Activated CD4-positive, alpha-beta T cell treated with anti-CD3 and anti-CD28 coated beads, Interleukin-2, amount 50 U/mL, for 24 hours (primary cell): ENCODE measurements at places on chromosomes 5 and 9.

DNA sequence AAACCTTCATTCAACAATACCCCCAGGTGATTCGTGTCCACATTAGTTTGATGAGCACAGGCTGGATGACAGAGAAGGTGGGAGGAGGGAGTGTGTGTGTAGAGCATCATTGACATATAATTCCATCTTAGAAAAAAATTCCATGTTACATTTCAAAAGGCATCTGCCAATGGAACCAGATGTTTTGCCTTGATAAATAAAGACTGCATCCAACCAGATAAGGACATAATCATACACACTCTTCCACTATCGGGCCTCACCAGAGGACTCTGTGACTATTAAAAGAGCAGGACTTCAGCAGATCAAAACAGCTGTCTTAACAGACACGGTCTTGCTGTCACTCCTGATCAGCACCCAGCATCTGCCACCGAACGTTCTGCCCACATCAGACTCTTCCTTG is 96.4 kb upstream of the SPIN1 start:
- no peak for DNase-seq

GRCh38 chr5:4361753-4362152 is 766.1 kb downstream of the IRX1 start:
- DNase-seq: no peak

DNA sequence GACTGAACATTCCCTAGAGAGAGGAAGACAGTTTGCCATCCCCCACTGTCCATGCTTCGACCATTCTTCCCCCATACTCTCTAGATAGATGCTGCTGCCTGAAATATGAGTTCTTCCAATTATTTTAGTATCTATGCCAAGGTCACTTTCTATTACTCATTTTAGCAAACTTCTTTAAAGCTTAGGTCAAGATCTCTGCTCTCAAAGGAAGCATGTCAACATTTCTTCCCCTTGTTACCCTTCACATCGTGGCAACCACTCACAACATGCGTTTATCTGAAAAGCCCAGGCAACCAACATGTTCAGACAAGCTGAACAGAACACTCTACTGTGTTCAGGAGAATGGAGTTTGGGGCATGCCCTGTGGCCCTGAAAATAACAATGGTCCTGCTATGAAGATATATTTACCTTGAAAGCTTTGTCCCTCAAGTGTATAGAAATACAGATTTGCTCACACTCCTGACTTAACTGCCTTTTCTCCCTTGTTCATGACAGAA is 138.4 kb upstream of the KIF2A start:
- no peak for DNase-seq

GRCh38 chr9:127451858-127452656 is 747 bp downstream of the LRSAM1 start:
- DNase-seq: no peak

- DNase-seq: no peak
Measured at GRCh38 chr9:134570151-134570621, 71.4 kb upstream of the COL5A1 start.

GRCh38 chr9:109918339-109919163 is 138.6 kb downstream of the PALM2AKAP2 start:
- peak; percentile 11 for DNase-seq

GRCh38 chr9:111020594-111020993 is 17.7 kb downstream of the LPAR1 start:
- no peak for DNase-seq

DNA sequence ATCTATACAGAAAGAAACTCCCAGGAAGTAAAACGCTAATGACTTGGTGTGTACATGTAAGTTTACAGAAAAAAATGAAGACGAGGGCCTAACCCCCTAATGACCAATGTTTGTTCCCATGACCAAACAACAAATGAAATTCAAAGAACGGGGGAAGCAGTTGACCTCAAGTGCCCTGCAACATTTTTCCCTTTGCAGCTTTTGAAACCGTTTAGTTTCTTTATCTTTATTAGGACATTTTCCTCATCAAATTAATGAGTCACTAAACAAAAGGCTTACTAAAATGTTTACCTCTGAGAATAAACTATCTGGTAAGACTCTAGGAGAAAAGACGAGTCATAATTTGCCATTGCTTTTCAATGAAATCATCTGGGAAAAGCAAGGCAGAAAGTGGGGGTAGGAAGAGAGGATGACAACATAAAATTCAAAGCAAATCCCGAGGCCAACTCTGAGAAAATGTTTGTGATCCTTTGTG is 57.4 kb downstream of the LHFPL2 start:
- no peak for DNase-seq

- DNase-seq: no peak
Measured at GRCh38 chr9:110303133-110303532, 34.5 kb downstream of the TXNDC8 start.

DNA sequence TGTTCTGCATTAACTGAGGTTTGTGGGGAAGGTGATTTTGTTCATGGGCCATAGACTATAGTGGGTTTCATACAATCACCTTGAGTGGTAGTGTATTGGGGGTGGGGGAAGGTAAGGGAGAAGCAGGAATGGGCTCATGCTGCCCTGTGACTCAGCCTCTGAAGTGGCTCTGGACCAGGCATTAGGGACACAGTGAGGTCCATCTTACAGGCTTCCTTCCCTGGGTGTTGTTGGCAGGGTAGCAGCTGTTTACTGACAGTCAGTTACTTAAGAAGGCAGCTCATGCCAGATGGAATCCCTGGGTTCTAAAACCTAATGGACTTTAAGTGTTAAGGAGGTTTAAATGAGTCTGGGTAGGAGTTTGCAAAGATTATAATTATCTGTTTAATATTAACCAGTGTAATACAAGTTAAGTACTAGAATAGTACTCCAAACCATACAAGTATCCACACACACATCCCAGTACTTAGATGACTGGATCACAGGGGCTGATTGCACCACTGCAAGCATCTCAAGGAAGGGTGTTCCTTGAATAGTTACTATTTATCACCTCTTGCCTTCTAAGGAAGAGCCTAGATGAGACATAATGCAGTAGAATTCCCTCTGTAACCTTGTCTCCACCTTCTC is 59.3 kb downstream of the CAST start:
- no peak for DNase-seq

GRCh38 chr9:10701906-10702305 is 89.1 kb upstream of the PTPRD start:
- DNase-seq: no peak

DNA sequence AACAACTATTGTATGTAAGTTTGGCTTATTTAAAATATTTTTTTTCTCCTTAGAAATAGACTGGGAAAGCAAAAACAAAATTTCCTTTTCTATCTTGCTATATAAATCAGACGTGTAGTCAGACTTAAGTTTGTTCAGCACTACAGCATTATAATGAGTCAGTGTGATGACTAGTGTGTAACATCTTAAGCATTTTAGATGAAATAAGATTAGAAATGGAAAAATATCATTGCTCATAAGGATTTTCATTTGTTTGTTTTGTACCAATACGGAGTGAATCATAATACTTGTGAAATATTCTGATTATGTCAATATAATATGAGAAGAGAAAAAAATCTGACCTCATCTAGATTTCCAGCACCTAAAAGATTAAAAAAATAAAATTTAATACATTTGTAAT is 64.7 kb upstream of the RICTOR start:
- no peak for DNase-seq

- no peak for DNase-seq
Measured at GRCh38 chr5:40775846-40776657, 20.3 kb upstream of the TTC33 start.

DNA sequence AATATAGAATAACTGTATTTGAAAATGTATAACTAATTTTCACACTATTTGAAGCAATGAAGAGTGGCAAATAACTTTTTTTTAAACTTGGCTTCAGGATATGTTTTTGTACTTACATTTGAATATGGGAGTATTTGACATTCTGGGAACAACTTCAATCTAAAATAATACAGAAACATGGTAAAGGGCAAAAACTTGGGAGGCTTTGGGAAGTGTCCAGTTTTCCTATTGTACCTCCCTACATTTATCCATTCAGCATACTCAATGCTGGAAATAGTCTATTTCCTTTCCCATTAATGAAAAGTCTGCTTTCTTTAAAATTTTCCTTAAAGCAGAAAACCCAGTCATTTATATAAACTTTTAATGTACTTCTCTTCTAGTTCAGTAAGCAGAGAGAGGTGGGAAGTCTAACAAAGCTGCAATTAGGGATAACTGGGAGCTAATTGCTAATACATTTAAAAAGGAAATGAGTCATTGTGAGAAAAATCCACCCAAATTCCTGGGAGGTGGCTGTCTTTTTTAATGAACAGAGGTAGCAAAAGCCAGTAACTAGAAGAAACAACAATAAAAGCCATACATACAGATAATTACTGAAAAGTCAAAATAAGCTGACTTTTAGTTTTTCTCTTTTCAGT is 128.8 kb downstream of the FBN2 start:
- no peak for DNase-seq

GRCh38 chr9:38232895-38233294 is 159.6 kb upstream of the ALDH1B1 start:
- DNase-seq: no peak

DNA sequence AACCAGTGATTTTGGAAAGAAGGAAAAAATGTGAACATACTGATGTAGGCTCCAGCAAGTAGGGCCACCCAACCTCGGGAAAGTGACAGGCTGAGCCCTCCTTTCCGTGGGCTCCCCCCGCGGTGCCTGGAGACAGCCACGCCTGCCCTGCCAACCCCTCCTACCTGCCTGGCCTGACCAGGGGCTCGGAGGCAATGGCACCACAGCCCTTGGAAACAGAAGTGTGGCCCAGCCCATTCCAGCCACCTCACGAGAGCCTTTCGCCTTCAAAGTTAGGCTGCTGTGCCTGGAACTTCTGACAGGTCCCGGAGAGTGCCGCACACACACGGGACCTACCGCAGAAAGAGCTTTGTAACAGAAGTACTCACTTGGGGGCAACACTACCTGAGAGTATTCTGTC is 49.5 kb upstream of the LRRC14B start:
- no peak for DNase-seq

DNA sequence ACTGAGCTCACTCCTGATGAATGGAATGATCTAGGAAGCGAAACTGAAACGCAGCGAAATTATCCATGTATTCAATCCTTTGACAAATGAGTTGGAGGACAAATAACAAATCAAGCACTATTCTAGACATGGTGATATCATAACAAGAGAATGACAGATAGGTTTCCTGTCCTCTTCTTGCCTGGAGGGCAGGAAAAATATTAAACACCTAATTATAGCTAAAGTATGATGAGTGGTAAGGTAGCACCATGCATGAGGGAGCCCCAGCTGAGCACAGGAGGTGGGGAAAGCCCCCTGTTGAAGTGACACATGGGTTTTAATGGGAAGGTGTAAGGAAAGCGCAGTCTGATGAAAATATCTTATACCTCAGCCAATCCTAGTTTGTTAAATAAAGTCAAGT is 225.2 kb downstream of the NPR3 start:
- DNase-seq: no peak

DNA sequence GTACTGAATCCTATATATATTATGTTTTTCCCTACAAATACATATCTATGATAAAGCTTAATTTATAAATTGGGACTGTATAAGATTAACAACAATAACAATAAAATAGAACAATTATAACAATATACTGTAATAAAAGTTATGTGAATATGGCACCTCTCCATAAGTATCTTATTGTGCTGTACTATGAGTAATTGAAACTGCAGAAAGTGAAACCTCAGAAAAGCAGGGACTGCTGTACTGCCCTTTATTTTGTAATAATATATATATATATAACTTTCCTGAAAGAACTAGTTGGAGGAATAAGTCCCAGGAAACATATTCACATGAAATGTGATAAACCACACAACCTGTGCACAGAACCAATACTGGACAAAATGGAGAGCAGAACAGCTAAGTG is 77.3 kb downstream of the PAM start:
- no peak for DNase-seq

- no peak for DNase-seq
Measured at GRCh38 chr9:105319202-105319813, 74.9 kb downstream of the SLC44A1 start.

DNA sequence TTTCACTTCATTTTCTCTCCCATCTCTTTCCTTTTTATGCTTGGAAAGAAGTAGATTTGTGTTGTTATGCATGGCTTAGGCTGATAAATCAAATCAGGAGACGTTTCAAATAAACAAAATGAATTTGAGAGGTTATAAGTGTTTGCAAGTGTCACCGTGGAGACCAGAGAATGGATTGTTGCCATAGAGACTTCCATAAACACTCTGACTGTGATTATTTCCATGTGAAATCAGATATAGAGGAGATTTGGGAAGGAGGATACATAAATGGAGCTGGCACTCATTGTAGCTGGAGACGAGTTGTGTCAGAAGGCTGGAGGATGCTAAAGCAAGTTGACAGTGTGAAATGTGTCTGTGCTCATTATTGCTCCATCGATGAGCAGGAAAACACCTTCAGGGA is 84.2 kb upstream of the PCSK1 start:
- DNase-seq: no peak

- no peak for DNase-seq
Measured at GRCh38 chr5:153352685-153353219, 137.7 kb upstream of the GRIA1 start.

GRCh38 chr5:120545951-120546350 is 81.9 kb downstream of the PRR16 start:
- DNase-seq: no peak

- DNase-seq: no peak
Measured at GRCh38 chr5:93583439-93583767, 381 bp downstream of the NR2F1 start.

DNA sequence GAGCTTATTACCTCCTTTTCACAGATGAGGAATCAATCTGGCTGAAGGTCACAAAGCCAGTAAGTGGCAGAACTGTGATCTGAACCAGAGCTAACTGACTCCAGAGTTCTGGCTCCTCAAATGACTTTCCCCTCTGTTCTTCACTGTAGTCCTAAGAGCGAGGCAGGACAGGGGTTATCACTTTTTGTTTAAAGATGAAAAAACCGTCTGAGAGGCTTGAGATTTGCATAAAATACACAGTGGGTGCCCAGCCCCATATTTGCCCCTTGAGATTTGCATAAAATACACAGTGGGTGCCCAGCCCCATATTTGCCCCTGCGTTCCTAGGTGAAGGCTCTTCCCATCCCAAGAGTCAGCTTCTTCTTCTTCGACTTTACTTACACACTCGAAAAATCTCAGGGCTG is 667 bp downstream of the FBXO10 start:
- no peak for DNase-seq

DNA sequence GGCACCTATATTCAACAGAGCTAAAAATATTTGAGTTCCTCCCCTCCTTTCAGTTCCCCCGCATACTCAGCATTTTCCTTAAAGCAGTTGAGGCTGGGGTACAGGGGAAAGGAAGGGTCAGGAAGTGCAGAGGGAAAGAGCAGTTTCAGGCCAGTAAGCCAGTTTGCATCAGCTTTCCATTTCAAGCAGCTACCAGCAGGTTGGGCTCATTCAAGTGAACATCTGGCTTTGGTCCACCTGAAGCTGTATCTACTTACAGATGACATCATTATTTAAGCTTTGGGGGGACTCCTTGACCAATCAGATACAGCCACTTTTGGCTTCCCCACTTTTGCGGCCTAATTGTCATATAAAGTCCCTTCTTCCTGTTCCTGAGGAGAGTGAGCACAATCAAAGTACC is 8.2 kb upstream of the ACO1 start:
- no peak for DNase-seq

DNA sequence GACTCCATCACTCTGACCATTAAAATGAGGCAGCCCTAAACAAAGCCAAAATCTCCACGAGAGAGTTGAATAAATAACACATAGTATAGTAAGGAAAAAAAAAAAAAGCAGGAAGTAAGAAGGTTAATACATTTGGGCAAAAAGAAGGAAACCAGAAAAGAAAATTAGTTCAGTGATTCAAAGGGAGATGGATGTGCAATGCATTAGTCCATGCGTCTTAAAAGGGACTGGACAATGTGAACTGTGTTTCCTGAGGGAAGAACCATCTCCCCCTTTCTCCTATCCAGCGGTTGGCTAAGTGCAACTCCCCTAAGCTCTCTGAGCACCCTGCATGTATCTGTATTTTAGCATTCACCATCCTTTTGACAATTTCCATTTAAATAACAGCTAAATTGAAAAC is 1.4 kb downstream of the ANKRA2 start:
- DNase-seq: no peak
